Karpas-422 (cell line): ENCODE measurements at places on chromosomes 5 and 9. TPM values are rescaled to one million over a fixed set of nuclear protein-coding genes. Genes with fewer than 3 reads are reported as not detected.

The SLIT3 gene
- total RNA-seq: not detected in 2 replicates

The GDNF gene
- total RNA-seq: 0.11 TPM in 1 of 2 replicates, not detected in the other

The SPINK5 gene
- not detected in 2 replicates for total RNA-seq

The CDKN2B gene
- total RNA-seq: 2.0 and 4.3 TPM in 2 replicates

The FBN2 gene
- total RNA-seq: not detected in 2 replicates

The KCNV2 gene
- total RNA-seq: 1.6 and 1.8 TPM in 2 replicates

The MARCHF11 gene
- total RNA-seq: not detected in 2 replicates

The HAVCR1 gene
- total RNA-seq: not detected in 2 replicates

The EEIG1 gene
- total RNA-seq: 6.9 and 10.1 TPM in 2 replicates

The KIF4B gene
- total RNA-seq: 0.04 and 0.30 TPM in 2 replicates

The CCL27 gene
- total RNA-seq: 0.36 TPM in 1 of 2 replicates, not detected in the other

The KCNIP1 gene
- 0.29 TPM in 1 of 2 replicates, not detected in the other for total RNA-seq

The FAXDC2 gene
- total RNA-seq: not detected in 2 replicates

The TIMD4 gene
- total RNA-seq: not detected in 2 replicates

The EPB41L4B gene
- not detected in 2 replicates for total RNA-seq

The PCDHA7 gene
- not detected in 2 replicates for total RNA-seq

The C5orf58 gene
- total RNA-seq: 7.8 TPM in 1 of 2 replicates, not detected in the other

The SLC6A18 gene
- total RNA-seq: not detected in 2 replicates

The PURA gene
- total RNA-seq: 5.5 and 7.2 TPM in 2 replicates
